Aorta (tissue), 5 donors: ENCODE measurements at places on chromosomes 11 and 22.

GRCh38 chr11:24060125-24060524 lies 436.7 kb upstream of the LUZP2 start:
- DNase-seq = no peak

DNA sequence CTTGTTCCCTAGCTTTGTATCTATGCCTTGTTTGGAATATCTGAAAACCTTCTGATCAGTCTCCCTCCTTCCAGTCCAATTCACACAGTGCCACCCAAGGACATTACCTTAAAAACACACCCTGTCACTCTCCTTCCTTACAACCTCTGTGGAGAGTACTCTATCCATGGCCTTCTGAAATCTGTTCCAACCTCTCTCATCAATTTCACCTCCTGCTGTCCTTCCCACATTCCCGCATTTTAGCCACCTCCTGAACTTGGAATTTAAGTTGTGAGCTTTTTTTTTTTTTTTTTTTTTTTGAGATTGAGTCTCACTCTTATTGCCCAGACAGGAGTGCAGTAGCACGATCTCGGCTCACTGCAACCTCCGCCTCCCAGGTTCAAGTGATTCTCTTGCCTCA lies 824.8 kb downstream of the METTL15 start:
- no peak for DNase-seq

DNA sequence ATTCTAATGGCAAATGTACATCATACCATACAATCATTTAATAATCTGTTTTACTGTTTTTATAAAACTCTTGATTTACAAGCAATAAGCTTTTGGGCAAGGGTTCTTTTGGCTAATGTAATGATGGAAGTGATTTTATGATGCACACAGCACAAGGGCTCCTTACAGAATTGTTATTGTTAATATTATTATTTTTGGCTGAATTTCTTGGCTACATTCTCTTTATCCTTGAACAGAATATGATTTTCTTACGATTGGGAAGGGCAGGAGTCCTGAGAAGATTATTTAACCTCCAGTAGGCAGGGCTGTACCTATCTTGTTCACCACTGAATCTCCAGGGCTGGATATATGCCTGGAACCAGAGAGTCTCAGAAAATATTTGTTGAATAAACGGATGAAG lies 70.4 kb upstream of the ARHGAP20 start:
- DNase-seq = no peak

GRCh38 chr11:113255741-113256140 lies 58.6 kb upstream of the TTC12 start:
- DNase-seq = no peak

GRCh38 chr11:78722786-78723185 lies 148.1 kb upstream of the NARS2 start:
- DNase-seq = no peak

DNA sequence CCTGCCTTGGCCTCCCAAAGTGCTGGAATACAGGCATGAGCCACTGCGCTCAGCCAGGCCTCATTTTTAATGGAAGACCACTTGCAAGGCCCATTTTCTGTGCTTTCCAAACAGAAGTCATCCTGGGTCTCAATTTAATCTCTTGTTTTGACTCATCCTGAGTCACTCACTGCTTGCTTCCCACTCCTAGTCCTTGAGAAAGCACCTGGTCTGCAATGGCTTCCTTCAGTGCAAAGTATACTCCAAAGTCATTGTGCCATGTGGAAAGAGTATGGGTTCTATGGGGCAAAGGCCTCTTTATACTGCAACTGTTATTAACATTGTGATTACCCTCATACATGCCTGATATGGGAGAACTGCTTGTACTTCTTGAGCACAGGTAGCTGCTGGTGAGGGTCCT lies 18.3 kb upstream of the SLC5A1 start:
- no peak for DNase-seq

DNA sequence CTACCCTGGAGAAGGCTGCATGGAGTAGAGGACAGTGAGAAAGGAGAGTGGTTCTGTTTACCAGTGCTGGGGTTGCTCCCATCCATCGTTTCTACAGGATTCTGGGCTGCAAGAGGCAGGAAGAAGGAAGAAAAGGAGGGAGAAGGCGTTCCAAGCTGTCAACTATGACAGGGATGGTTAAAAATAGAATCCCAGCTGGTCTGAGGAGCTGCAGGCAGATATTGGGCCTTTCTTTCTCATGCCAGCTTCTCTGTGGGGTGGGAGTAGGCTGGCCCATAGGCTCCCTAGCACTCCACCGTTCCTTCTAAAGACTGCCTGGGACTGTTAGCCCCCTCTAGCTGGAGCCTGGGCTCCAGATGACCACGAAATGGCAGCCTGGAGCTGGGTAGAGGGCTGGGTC lies 13.6 kb downstream of the CCKBR start:
- no peak for DNase-seq

DNA sequence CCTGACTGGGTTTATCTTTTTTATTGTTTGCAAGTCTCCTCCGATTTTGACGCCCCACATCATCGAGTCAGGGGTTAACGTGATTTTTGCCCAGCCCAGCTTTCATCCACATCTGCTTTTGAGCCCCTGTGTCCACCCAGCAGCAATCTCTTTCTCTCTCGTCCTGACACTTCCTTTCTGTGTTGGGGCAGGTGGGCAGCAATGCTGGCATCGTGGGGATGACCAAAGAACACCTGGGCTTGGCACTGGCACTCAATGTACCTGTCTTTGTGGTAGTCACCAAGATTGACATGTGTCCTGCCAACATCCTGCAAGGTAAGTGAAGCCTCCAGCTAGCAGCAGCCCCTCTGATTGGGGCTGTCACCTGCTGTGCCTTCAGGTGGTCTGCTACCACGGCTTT lies 15.8 kb downstream of the GTPBP1 start:
- no peak for DNase-seq

GRCh38 chr11:118533769-118534729 lies 3.1 kb downstream of the TMEM25 start:
- no peak for DNase-seq

- peak; percentile 69 for DNase-seq
Measured at GRCh38 chr22:32788904-32789624, 12.4 kb upstream of the TIMP3 start.

DNA sequence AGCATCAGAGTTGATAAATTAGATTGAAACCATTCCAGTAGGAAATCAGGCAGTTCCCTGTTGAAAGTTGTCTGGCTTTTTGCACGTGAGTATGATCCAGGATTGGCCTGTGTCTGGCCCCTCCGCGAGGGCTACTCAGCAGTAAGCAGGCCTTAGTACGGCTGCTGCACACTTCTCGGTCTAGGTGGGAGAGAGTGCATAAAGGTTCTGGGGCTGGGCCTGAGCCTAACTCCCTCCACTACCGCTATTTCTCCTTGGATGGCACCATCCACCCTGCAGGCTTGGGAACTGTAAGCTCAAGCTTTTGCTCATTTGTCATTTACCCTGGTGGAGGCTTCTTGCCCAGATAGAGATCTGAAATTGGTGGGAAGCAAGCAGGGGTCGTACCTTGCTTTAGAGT lies 22.0 kb downstream of the TUB start:
- DNase-seq = no peak

- DNase-seq = no peak
Measured at GRCh38 chr11:35969089-35970042, 25.5 kb downstream of the LDLRAD3 start.

DNA sequence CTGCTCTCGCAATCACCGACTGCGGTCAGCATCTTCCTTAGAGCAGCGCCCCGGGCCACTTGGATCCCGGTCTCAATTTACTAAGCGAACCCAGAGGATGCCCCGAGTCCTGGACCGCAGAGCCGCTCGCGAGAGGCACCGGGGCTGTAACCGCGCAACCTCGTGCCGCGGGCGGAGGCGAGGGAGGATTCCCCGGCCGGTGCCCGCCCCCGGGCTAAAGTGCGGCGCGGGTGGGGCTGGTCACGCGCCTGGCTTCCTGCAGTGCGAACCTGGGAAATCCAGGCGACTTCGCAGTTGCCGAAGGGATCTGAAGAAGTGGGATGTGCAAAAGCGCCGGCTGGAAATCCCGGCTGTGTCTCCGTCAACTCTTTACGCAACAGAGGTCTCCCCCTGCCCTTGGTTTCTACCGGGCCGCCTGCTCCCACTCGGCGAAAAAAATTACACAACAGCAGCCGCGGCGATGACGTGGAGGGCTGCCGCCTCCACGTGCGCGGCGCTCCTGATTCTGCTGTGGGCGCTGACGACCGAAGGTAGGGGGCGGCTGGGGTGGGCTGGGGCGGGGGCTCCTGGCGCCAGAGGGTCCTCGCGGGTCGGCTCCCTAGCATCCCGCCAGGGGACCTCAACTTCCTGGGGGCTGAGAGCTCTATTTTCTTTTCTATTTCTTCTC lies at the start of gene NCR3LG1:
TSS of gene NCR3LG1 (plus strand) at position 291 of the 667 bp plus-strand sequence. CDS start at position 461, 170 bp downstream.
- peak; percentile 89 for DNase-seq

- no peak for DNase-seq
Measured at GRCh38 chr11:72552399-72552910, 118.1 kb upstream of the CLPB start.

- no peak for DNase-seq
Measured at GRCh38 chr11:60370811-60371298, 7.5 kb upstream of the MS4A7 start.

GRCh38 chr11:103842795-103843194 lies 193.6 kb upstream of the DDI1 start:
- DNase-seq = no peak

DNA sequence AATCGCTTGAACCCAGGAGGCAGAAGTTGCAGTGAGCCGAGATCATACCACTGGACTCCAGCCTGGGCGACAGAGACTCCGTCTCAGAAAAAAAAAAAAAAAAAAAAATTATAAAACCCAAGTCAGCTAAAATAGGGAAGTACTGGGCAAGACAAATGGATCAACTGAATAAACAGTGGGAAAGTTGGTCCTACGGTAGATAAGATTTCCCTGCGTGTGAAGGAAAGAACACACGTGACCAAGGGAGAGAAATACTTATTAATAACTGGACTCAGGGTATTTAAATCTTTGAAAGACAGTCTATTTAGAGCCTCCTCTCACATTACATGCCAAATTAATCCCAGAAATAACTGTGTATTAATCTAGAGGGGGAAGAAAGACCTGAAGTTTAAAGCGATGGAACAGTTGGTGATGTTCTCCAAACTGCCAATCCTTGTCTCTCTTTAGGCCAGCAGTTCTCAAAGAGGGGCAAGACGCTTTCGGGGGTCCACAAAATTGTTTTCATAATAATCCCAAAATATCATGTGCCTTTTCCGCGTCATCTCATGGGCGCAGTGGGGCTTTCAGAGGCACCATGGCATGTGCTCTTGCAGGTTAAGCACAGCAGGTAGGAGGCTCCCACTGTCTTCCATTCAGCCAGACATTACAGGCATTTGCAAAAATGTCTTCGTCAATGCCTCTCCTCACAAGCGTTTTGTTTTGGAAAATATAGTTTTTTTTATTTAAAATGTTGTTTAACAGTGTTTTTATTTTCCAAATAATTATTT lies 6.6 kb downstream of the RTL6 start:
- no peak for DNase-seq

DNA sequence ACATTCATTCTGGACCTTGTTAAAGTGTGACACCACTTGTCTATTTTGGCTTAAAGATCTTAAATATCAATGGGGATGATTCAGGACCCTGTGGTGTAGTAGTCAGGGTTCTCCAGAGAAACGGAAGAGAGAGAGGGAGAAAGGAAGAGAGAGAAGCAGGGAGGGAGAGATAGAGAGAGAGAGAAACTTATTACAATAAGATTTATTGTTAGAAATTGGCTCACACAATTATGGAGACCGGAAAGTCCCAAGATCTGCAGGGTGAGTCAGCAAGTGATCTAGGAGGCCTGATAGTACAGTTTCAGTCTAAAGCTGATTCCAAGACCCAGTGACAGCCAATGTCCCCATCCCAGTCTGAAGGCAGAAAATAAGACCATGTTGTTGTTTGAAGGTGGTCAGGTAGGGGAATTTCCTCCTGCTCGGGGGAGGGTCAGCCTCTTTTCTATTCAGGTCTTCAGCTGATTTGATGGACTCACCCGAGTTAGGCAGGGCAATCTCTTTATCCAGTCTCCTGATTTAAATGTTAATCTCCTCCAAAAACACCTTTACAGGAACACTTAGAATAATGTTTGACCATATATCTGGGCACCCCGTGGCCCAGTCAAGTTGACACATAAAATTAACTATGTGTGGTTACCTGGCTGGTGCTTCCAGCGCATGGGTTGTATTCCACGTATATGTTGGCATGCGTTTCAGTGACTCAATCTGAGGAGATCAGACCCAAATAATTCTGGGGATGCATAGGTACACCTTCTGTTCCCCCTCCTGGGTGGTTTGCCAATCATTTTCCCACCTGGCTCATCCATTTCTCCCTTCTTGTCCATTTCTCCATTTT lies 1350.5 kb downstream of the TBC1D22A start:
- no peak for DNase-seq

DNA sequence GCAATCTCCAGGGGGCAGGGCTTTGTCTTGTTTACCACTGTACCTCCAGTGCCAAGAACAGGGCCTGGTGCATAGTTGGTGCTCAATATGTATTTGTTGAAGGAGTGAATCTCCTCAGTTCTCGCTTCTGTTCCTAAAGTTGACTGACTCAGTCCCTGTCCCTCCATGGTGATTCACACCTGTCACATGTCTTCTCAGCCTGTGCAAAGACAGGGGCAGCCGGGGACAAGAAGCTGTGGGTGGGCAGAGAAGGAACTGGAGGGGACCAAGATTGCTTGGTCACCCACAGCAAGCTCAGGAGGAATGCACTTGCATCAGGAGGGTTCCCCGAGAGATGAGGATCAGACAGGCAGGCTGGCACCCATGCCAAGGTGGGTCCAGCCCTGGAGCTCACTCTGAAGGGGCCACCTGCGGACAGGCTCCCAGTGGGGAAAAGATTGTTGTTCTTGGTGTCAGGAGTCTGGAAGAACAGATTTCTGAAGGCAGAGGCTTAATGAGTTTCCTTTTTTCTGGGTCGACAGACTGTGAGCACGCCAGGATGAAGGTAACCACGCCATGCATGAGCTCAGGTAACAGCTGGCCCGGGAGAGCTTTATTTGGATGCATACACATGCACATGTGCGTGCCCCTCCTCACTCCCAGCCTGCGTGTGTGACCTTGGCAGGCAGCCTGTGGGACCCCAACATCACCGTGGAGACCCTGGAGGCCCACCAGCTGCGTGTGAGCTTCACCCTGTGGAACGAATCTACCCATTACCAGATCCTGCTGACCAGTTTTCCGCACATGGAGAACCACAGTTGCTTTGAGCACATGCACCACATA lies 16.9 kb downstream of the IL17RA start:
- no peak for DNase-seq

GRCh38 chr22:46308283-46308988 lies 11.8 kb downstream of the GTSE1 start:
- peak; percentile 69 for DNase-seq

- no peak for DNase-seq
Measured at GRCh38 chr11:31687861-31688260, 123.3 kb downstream of the PAX6 start.

- DNase-seq = no peak
Measured at GRCh38 chr11:47617417-47617809, 23.2 kb upstream of the C1QTNF4 start.
